ENCODE measurements at places on chromosomes 2 and 18.

- no peak for DNase-seq
Measured at GRCh38 chr18:45398448-45398847, 216.8 kb upstream of the SLC14A2 start.

DNA sequence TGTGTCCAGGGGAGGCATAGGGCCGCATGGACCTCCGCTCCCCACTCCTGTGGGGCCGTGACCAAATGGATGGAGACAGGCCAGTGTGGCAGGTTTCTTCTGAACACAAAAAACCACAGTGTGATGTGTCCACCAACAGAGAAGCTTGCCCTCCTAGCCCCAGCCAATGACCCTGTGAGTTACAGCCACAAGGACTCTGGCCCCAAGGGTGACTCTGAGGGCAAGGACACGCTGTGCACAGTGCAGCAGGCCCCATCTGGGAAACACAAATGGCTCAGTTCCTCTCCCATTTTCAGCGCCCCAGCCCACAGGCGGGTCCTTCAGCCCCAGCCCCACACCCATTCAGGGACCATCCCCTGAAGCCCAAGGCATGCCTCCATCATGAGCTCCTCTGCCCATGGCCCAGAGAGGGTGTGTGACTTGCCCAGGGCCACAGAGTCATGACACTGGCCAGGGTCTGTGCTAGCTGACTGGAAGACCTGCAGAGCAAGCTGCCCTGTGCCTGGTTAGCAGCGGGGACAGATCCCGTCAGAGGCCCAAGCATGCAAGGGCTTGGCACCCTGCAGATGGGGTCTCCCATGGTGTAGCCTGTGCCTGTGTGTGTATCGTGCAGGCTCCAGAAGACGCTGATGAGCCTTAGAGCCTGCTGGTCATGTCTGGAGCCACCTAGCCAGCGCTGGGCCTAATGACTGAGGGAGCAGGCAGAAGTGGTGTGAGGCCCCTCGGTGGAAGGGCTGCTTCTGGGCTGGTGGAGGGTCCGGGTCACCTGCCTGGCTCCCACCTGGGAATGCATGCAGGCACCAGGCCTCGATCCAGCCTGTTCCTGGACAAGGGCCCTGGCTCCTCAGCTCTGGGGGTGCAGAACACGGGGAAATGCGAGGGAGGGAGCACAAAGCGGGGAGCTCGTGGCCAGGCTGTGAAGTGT is 47.7 kb downstream of the HS6ST1 start:
- DNase-seq, result no peak

DNA sequence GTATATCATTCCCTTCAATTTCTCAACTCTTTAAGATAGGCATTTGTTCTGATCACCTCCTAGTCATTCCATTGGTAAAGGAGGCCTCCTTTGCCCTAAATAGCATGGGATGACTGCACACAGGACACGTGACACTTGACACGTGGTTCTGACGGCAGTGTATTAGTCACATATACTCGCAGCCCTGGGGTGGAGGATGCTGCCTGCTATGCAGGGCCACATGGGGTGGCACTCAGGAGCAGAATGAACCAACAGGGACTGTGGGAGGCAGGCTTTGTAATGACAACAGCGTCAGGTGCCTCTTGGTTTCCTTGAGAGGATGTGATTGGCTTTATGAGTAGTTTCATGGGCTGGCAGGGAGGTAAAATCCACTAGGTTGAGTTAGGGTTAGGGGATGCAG is 9.3 kb upstream of the KCNS3 start:
- DNase-seq, result no peak

DNA sequence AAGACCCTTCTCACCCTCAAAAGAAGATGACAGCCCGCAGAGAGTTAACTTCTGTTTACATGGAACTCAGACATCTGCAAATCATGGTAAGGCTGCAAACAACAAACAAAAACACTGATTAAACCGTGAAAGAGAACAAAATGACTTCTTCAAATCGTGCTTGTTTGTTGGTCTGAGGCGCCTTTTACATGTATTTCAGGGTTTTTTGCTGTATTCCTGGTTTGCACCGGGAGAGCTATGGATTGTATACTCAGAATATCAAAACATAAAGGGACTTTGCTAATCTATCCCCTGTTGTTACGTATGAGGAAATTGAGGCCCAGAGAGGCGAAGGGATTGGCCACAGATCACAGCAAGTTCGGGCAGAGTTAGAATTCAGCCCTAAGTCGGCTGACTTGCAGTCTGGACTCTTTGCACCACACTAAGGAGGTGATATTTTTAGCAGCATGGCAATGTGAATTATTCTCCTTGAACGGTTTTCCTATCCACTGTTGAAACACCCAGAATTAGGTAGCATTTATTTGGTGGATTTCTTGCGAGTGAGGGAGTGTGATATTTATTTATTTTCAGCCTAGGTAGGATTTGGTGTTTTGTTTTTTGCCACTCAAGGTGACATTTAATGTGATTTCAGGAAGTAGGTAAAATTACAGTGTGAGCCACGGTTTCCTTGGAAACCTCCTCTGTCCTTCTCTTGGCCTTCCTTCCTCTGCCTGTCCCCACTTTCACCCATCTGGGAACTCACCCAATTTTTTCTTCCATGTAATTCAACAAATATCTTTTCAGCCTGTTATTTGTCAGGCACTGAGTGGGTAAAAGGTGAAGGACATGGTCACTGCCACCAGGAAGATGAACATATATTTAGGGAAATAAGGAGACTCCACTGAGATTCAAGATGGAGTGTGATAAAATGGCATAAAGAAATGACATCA is 980 bp upstream of the PDE6D start:
- DNase-seq, result peak; percentile 29

GRCh38 chr2:135072125-135072997 is 20.3 kb downstream of the RAB3GAP1 start:
- DNase-seq, result peak; percentile 57

DNA sequence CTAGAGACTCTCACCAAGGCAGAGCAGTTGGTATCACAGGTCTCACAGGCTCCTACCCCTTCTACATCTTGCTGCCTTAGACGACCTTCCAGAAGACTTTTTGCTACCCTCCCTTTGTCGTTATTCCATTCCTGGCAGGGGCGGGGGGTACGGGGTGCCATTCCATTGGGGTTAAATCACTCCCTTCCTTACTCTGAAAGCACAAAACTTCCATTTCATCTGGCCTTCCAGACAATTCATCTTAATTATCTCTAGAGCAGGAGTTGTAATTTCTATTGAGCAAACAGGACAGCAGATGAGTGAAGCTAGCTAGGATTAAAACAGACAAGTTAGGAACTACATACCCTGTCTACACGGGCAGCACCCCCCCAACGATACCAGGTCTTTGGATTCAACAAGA is 276.2 kb upstream of the TANK start:
- no peak for DNase-seq

Data from mesendoderm (in vitro differentiated cells).